ENCODE measurements at places on chromosomes 13 and 19.

- DNase-seq, result peak; percentile 95
Observed at GRCh38 chr13:32310134-32310706, 4.9 kb downstream of the ZAR1L start.

GRCh38 chr13:64791373-64791772 is 2438.8 kb downstream of the PCDH9 start:
- DNase-seq, result no peak

- no peak for DNase-seq
Observed at GRCh38 chr19:5304486-5304885, 36.1 kb downstream of the PTPRS start.

GRCh38 chr13:36750946-36751345 is 68.1 kb upstream of the RFXAP start:
- no peak for DNase-seq

DNA sequence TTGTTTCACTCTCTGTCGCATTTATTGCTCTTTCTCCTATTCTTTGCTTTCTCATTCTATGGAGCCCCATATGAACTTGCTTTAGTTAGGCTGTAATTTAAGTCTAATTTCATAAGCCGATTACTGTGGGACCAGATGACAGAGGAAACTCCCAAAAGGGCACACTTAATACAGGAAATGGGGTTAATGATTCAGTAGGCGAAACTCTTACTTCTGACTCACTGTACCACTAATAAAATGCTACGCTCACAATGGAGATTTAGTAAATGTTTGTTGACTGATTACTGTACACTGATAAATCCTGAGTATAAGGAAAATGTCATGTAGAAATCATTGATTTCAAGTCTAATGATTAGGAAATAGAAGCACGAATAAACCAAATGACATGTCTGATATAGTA is 276.4 kb downstream of the KLF5 start:
- peak; percentile 95 for DNase-seq

GRCh38 chr19:3692141-3693024 is 7.9 kb downstream of the PIP5K1C start:
- DNase-seq, result no peak

DNA sequence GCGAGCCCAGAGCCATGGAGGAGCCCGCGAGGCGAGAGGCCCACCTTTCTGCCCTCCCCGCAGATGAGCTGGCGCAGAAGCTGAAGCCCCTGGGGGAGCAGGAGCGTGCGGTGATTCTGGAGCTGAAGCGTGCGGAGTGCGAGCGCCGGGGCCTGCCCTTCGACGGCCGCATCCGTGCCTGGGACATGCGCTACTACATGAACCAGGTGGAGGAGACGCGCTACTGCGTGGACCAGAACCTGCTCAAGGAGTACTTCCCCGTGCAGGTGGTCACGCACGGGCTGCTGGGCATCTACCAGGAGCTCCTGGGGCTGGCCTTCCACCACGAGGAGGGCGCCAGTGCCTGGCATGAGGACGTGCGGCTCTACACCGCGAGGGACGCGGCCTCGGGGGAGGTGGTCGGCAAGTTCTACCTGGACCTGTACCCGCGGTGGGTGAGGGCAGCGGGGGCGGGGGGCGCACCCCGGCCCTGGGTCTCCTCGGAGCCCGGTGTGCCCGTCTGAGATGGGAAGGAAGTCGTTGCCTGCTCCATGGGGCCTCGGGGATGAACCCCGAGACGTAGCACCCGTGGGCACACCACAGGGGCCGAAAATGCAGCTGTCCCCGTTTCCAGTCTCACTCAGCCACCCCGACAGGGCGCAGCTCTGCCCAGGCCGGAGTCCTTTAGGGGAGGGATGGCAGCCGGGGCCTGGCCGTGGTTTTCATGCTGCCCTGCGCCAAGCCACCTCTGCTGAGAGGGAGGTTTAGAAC is 12.1 kb upstream of the ZNF554 start:
- DNase-seq, result no peak

- DNase-seq, result no peak
Observed at GRCh38 chr13:78649997-78650716, 8.8 kb downstream of the OBI1 start.

DNA sequence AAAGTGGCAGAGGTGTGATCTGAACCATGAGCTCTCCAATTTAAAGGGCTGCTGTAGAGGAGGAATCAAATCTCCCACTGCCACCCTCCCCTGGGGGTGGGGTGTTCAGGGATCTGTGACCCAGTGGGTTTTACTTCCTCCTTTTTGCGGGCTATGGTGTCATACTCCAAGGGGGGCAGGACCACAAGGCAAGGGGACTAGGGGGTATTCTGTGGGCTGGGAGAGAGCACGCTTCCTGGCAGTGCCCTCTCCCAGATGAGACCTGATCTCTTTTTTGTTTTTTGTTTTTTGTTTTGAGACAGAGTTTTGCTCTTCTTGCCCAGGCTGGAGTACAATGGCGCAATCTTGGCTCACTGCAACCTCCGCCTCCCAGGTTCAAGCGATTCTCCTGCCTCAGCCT is 10.3 kb downstream of the PLD3 start:
- no peak for DNase-seq

DNA sequence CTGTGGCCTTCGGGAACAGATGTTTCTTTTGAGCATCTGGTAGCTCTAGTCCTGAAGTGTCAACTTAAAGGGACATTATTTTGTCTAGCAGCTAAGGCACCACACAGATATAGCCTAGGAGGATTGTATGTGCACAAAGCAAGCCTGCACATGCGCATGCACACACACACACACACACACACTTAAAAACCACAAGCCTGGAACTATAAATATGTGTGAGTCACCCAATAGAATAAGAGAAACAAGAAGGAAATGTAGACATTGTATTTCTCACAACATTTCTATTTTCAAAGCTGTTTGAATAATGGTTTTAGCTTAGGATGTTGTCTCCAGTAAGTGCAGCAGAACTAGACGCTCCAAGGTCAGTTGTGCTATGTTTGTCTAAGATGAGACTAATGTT is 516.5 kb downstream of the SUCLA2 start:
- DNase-seq, result no peak

DNA sequence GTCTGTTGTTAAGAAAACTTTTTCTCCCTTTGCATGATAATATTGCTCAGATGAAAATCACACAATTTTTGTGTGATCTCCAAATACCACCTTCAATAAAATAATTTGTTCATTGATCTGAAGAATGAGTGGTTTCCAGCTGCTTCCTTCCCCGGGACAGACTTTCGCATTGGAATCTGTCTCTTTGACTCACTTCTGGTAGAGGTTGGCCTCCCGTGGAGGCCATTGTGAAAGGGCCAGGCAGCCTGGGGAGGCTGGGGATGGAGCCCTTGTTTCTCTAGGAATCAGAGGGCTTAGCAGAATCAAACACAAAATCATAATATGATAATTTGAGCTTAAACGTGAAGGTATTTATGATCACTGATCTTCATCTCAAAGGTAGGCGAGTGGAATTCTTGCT is 135.0 kb upstream of the ZNF536 start:
- DNase-seq, result no peak

DNA sequence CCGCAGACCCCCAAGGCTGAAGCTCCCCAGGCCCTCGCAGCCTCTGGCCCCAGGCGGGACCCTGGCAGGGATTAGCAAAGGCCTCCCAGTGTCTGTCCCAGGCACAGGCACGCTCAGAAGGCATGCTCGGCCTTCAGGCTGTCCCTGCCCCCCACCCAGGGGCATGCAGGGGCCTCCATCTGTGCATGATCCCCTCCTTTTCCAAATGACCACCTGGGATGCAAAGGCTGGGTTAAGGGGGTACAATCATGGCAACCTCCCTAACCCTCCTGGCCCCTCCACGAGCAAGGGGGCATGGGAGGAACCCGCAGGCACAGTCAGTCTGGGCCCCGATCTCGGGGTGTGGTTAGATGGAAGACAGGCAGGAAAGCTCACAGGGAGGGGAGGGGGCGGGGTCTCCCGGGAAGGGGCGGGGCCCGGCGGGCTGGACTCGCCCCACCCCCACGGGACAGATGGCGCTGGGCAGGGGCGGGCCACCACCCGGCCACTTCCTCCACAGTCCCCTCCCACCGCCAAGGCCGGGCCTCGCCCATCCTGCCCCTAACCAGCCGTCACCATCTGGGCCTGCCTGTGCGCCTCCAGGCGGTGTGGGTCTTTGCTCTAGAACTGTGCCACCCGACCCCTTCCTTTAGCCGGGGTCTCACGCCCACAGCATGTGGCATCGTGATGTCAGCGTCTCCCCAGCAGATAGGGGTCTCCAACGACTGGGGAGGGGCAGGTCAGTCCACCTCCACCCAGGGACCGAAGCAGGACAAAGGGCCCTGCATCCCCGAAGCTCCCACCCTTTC is 7.0 kb upstream of the REXO1 start:
- DNase-seq, result peak; percentile 83

Data from HT-29 (cell line).